NB4 (cell line): ENCODE measurements at places on chromosomes 5 and 9.

DNA sequence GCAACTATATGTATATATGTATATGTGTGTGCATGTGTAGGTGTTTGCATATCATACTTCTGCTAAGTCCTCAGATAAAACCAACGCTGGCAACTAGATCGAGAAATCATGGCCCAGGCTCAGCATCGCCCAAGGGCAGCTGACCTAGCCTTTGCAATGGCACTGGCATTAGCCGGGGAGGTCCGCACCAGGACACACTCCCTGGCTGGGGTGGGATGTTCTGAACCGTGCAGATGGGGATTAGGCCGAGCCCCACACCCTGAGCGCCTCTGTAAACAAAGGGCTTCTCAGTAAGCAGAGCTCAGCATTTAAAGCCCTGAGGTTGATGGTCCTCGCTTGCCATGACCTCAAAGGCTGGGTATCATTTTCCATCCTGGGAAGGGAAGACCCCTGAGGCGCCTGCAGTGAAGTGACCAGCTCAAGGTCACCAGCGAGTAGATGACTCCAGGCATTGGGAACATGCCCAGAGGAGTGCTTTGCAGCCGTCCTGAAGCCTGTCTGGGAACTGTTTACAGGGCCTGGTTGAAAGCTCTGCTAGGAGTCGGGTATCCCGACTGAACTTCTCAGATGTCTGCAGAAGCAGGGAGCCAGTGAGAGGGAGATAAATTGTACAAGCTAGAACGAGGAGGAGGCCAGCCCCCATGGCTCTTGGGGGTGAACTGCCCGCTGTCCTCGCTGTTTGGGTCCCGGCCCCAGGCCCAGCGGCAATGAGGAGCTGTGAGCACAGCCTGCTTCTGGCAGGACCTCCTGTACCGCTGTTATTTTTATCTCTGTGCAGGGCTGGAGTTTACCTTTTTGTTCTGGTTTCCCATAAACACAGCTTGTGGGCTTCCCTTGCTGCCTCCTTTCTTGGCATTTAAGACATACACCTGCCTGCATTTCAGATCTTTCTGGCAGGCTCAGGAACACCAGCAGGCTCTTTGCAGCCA lies 18.4 kb downstream of the GADD45G start:
- no peak for DNase-seq

GRCh38 chr9:84315278-84315877 lies 25.2 kb downstream of the SLC28A3 start:
- peak; percentile 58 for DNase-seq

DNA sequence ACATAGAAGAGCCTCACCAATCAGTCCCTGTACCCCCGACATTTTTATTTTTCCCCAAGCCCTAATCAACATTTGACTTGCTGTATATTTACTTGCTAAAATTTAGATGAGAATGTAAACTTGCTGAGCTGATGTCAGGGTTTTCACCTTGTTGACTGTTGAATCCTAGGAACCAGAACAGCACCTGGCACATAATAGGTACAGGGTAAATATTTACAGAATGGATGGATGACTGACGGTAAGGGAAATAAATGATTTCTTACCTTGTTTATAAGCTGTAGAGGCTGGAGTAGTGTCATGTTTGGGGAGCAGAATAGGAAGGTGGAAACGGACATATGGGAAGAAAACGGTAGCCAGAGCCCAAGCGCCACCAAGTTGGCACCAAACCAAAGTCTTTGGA lies 107.0 kb upstream of the NUDT12 start:
- DNase-seq: no peak

DNA sequence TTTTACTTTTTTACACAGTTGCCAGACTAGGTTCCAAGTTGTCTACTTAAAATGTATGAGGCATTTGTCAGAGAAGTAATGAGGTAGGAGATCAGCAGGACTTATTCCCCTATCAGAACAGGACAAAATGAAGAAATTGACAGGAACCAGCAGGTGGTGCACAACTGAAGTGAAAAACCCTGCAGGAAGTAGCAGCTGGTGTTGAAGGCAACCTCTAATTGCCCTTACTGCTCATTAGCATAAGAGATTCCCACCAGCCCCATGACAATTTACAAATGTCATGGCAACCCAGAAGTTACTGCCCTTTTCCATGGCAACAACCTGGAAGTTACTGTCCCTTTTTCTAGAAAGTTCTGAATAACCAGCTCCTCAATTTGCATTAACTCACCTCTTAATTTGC lies 5.4 kb downstream of the PCDHB15 start:
- DNase-seq: peak; percentile 6

GRCh38 chr9:134538856-134539566 lies 102.6 kb upstream of the COL5A1 start:
- DNase-seq: no peak

DNA sequence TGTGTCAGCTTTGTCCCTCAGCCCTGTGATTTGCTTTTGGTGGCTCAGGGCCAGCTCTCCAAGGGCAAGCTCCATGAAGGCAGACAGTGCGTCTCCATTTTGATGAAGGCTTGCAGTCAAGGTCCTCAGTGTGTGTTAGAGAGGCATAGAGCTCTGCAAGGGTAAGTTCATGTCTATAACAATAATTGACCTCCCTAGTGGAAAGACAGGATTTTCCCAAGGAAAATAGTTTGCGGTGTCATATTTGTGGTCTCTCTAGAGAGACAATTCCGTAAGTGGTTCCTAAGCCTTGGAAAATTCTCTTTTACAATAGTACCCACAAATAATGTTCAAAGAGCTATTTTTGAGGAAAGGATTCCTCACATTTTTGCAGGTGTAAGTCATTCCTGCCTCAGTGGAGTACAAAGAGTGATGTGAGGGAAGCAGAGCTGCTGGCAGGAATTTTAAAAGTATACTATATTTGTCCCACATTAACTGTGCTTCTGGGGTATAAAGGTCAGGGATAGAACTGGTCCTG lies 40.2 kb downstream of the SLC1A3 start:
- no peak for DNase-seq

GRCh38 chr9:26801772-26802171 lies 90.8 kb downstream of the CAAP1 start:
- no peak for DNase-seq

- DNase-seq: no peak
Measured at GRCh38 chr5:180334176-180334575, 19.0 kb downstream of the GFPT2 start.

DNA sequence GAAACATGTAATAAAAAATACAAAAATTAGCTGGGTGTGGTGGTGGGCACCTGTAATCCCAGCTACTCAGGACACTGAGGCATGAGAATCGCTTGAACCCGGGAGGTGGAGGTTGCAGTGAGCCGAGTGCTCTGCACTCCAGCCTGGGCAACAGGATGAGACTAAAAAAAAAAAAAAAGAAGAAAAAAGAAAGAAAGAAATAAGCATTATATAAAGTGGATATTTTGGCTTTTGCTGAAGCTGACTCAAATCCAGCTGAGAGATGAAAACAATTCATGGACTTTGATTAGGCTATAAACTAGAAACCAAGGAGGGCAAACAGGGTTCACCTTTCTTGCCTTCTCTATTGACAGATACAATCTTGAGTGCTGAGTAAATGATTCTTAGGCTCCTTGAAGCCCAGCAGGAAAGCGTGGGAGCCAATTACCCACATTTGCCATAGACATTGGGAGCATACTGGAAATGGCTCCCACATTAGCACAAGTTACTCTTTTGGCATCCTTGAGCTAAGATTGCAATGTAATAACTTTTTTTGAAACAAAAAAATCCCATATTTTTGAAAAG lies 2.4 kb upstream of the BTF3 start:
- DNase-seq: no peak

GRCh38 chr9:81729135-81729534 lies 39.8 kb upstream of the TLE1 start:
- DNase-seq: no peak

- DNase-seq: no peak
Measured at GRCh38 chr5:7916171-7916804, 47.3 kb downstream of the MTRR start.

DNA sequence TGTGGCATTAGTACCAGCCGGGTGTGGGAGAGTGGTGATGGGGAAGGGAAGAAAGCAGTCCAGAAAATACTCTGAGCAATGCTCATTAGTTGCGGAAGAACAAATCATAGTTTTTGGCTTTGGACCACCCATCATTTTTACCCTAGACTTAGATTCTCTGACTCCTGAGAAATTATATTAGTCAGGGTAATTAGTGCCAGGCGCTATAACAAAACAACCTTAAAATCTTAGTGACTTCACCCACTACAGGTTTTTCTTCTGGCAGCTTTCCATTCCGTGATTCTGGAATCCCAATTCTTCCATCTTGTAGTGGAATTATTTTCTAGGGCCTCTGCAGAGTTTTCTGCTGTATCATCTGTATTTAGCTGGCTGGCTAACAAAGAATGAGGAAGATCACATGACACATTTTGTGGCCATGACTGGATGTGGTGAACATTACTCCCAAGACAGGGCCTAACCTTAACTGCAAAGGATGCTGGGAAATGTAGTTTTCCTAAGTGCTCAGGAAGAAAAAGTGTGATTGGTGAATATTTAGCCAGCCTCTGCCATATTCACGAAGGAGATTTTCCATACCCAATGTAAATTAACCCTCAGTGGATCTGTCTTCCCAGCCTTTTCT lies 373.0 kb upstream of the MEF2C start:
- peak; percentile 52 for DNase-seq

GRCh38 chr9:33742519-33742918 lies 52.8 kb upstream of the PRSS3 start:
- DNase-seq: peak; percentile 40

- DNase-seq: peak; percentile 28
Measured at GRCh38 chr9:116550696-116551436, 136.2 kb upstream of the TRIM32 start.

DNA sequence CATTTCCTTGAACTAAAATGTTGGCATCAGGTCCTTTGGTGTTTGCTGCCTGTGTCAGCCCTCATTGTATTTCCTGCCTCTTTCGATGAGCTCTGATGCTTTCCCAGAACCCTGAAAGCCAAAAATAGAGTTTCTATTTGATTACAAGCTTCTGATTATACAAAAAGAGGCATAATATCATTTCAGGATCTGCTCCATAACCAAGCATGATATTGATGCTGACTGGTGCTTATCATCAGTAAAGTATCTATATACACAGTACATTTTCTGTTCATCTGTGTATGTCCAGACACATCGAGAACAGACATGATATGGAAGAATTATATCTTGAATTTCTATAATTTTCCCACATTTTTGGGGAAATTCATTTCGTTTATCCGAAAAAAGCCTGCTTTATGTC lies 58.6 kb downstream of the SEMA6A start:
- no peak for DNase-seq

DNA sequence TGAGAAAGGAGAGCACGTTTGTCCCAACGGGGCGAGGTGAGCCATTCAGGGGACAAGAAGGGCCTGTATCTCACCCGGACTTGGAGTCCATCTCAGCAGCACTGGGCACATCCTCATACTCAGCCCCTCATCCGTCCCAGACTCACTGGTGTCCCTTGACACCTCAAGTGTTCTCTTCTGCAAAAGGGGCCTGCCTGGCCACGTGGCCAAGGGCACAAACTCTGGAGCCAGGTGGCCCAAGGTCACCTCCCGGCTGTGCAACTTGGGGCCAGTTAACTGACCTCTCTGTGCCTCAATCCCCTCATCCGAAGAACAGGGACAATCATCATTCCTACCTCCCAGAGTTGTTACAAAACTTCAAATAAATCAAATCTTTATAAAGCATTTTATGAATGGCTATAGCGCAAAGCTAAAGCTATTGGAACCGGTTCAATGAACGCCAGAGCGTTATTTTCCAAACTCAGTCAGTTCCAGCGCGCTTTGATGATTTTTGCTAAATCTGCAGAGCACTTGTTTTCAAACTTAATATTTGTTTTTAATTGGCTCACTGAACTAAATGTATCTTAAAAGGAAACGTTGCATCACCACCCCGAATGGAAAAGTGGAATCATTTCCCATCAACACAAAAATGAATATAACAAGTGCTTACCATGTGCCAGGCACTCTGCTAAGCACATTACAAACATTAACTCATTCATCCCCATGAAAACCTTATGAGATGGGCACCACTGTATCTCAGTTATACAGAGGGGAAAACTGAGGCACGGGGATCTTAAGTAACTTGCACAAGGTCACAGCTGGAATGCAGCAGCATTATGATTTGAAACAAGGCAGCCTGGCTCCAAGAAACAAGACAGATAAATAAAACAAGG lies 49.3 kb downstream of the DUSP1 start:
- no peak for DNase-seq

- DNase-seq: no peak
Measured at GRCh38 chr5:107532169-107532878, 138.4 kb downstream of the EFNA5 start.

- DNase-seq: peak; percentile 94
Measured at GRCh38 chr9:124868511-124869465, 6.9 kb downstream of the ARPC5L start.

- peak; percentile 93 for DNase-seq
Measured at GRCh38 chr9:37197158-37198038, 77.0 kb downstream of the ZCCHC7 start.

GRCh38 chr5:88396751-88397281 lies 128.2 kb upstream of the TMEM161B start:
- no peak for DNase-seq

- peak; percentile 12 for DNase-seq
Measured at GRCh38 chr5:33800241-33800950, 91.4 kb downstream of the ADAMTS12 start.

DNA sequence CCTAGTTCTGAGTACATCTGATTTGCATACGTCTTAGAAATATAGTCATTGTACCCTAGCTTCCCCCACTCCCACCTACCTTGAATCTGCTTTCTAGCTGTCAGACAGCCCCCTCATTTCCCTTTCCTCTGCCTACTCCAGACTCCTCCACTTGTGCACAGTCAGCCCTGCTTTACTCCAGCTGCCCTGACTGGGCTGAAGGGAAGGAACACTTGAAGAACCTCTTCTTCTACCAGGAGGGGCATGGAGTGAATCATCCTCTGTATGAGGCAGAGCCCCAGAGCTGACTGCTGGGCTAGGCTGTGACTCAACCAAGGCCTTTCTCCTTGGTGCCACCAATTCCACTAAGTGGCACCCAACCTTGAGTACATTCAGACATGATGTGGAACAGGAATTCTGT lies 18.1 kb upstream of the ZFR start:
- peak; percentile 50 for DNase-seq

DNA sequence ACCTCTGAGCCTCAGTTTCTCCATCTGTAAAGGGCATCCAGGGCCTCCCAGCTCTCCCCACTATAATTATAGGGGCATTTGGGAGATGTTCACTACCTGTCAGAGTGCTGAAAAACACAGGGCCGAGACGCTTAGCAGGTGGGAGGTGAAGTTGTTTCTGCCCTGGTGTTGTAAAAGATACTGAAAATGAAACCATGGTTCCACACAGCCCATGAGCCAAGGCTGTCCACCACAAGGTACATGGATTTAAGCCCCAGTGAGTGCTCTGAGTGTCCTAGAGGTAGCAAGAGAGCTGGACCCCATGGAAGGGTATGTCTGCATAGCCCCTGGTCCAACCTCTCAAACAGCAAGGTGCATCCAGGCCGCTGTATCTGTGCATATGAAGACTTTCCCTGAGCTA lies 137.5 kb downstream of the C5orf15 start:
- DNase-seq: no peak

- peak; percentile 86 for DNase-seq
Measured at GRCh38 chr9:105405514-105406131, 42.2 kb upstream of the FSD1L start.
